ENCODE measurements at places on chromosomes 7 and 10.

- DNase-seq: no peak
These were observed 46.3 kb downstream of the CNNM1 start for GRCh38 chr10:99375426-99375825.

DNA sequence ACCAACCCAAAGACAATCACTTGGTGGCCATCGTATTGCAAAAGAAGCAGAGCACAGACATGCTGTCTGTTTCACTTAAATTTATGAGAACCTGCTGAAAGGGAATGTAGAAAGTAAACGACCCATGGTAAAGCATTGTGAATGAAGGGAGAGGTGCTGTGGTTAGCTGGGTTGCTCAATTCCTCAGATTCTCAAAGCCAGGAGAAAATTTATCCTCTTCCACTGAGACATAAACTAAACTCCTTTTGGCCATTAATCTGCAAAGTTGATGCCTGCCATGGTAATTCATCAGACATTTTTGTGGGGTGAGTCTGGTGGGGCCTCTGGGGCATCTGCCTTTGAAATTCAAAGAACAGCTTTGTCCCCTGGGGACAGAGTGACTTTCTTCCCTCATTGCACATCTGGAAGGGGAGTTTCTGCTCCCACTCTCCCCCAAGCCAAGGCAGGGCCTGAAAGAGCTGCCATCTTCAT lies 951.0 kb downstream of the LRMDA start:
- DNase-seq: no peak

GRCh38 chr7:42661312-42661711 lies 250.6 kb downstream of the C7orf25 start:
- DNase-seq: no peak

DNA sequence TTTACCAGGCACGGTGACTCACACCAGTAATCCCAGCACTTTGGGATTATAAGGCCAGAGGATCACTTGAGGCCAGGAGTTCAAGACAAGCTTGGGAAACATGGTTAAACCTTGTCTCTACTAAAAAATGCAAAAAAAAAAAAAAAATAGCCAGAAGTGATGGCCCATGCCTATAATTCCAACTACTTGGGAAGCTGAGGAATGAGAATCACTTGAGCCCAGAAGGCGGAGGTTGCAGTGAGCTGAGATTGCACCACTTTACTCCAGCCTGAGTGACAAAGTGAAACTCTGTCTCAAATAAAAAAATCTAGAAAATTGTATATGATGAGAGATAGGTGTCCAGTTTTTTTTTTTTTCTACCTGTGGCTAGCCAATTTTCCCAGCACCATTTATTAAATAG lies 578.2 kb downstream of the ANKRD7 start:
- DNase-seq: no peak

DNA sequence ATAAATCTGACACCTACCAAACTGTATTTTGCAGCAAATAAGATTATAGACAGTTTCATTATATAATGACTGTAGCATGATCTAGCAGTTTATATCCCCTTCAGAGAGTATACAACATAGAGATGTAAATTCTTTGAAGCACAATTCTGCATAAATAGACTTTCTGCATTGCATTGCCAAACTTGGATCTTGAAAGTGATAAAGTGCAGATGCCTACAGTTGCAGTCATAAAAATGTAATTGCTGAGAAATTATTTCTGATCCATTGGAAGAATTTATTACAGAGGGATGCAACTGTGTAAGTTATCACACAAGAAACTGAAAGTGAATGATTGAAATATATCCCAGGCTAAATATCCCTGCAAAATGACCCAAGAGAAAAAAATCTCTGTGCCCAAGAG lies 65.1 kb downstream of the CTNNA3 start:
- DNase-seq: no peak
